ENCODE measurements at places on chromosomes 3 and 15.

- peak; percentile 72 for DNase-seq
Measured at GRCh38 chr3:52280050-52280461, 1.6 kb upstream of the WDR82 start.

DNA sequence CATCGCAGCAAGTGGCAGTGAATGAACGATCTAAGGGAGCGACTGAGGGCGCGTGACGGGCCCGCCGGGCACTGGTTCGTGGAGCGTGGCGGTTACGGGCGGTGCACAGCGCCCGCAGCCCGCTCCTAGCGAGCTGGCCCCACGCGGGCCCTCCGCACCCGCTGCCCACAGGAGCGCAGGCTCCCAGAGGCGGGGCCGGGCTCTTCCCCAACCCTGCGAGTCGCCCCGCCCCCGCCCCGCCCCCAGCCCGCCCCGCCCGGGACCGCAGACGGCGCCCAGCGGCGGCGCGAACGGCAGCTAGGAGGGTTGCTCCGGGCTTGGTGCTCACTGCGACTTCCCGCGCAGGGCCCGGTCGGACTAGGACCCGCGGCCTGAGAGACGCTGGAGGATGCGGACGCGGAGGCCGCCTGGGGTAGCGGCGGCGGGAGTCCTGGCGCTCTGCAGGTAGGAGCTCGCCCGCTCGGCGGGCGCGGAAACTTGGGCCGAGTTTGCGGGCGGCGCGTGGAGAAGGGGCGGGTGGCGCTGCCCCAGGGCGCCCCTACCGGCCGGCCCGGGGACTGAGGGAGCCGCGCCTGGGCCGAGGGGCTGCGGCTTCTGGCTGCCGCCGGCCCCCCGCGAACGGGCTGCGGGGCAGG is at the start of gene C15orf39:
Gene C15orf39 (plus strand): TSS at position 267 of the 635 bp plus-strand sequence. CDS start 4,167 bp downstream, outside the sequence.
- no peak for DNase-seq

- no peak for DNase-seq
Measured at GRCh38 chr3:188218603-188219002, 64.6 kb downstream of the LPP start.

DNA sequence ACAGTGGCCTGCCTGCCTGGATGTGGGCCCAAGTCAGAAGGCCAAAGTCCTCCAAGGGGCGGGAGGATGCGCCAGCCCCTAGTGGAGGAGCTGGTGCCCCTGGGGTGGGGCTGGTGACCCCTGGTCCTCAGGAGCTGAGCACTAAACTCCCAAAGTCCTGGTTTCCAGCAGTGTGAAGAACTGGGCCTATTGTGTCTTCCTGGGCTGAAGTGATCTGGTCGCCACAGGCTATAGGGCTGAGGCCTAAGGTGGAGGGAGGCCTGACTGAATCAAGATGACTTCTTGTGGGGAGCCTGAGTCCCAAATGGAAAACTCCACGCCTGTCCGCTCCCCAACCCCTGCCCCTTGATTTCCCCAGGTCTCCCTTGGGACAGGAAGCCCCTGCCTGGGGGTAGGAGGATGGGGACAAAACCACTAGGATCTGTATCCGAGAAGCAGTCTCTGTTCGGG is 753 bp upstream of the FES start:
- DNase-seq, result no peak

GRCh38 chr3:52232279-52233107 is 6.5 kb downstream of the TWF2 start:
- DNase-seq, result no peak

DNA sequence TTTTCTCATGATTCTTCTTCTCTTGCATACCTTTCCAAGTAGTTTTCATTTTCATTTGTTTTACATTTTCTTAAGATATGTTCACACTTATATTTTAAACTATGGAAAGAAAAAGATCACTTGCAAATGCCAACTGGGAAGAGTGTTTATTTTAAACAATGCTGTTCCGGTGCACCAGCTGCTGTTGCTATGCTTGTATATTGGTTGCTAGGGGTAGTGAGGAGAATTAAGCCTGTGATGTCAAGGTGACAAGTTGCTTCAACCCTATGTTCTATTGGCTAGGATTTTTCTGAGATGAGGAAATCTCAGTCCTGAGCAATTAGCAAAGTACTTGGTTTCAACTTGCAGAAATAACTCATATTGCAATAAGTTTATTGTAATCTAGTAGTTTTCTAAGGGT is 500.1 kb downstream of the MFSD1 start:
- no peak for DNase-seq

- no peak for DNase-seq
Measured at GRCh38 chr3:143276592-143276991, 157.0 kb downstream of the CHST2 start.

GRCh38 chr3:111712294-111713167 is 117.4 kb upstream of the ZBED2 start:
- no peak for DNase-seq

GRCh38 chr3:197811343-197811742 is 20.3 kb downstream of the LRCH3 start:
- no peak for DNase-seq

DNA sequence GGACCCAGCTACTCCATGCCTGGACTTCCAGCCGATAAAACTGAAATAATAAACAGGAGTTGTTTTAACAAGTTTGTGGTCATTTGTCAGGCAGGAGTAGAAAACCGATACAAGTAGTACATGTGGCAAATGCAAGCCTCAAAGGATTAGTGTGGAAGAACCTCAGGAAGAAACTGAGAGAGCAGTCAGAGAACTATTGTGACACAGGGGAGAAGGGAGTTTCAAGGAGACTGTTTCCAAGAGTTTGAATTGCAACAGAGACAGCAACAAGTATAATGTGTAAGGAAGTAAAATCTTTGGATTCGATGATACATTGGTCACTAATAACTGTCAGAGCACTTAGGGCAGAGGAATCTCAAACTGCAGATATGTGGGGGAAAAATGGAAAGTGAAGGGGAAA is 450.6 kb upstream of the ARHGEF26 start:
- no peak for DNase-seq

DNA sequence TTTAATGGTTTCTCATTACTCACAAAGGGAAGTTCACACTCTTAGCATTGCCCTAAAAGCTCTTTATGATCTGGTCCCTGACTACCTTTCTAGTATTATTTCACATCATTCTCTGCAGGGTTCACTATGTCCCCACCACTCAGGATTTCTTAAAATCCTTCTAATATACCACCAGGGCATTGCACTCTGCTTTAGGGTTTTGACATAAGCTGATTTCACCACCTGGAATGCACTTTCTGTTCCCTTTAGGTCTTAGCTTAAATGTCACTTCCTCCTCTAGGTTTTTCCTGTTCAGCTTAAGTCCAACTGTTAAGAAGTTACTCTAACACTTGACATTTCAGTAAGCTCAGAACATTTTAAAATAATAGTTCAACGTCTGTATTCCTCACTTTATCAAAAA is 81.7 kb downstream of the HCN4 start:
- DNase-seq, result no peak

DNA sequence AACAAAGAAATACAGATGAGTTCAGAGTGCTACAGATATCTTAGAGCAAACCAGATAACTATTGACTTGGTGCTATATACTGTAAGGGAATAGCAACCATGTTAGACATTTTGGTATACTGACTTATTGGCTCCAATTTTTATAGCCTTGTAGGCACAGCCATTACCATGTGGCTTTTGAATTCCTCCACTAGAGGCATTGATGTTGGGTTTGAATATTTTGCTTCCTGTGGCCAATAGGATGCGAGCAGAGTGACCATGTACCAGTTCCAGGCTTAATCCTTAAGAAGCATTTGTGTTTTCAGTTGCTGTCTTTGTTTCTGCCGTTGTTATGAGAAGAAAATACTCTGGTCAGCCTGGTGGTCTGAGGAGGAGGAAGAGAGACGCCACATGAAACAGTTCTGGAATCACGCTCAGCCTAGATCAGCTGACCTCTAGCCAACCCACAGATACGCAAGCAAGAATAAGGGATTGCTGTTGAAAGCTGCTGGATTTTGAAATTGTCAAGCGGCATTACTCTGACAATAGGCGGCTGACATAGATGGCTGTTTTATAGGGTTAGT is 109.4 kb upstream of the TNIK start:
- no peak for DNase-seq

- DNase-seq, result no peak
Measured at GRCh38 chr15:72781631-72782030, 1.9 kb downstream of the ADPGK start.

- no peak for DNase-seq
Measured at GRCh38 chr15:101105059-101105891, 146.6 kb downstream of the CHSY1 start.

- DNase-seq, result no peak
Measured at GRCh38 chr3:74067296-74067695, 442.6 kb upstream of the PDZRN3 start.

GRCh38 chr3:94001191-94001590 is 21.2 kb downstream of the ARL13B start:
- DNase-seq, result no peak

DNA sequence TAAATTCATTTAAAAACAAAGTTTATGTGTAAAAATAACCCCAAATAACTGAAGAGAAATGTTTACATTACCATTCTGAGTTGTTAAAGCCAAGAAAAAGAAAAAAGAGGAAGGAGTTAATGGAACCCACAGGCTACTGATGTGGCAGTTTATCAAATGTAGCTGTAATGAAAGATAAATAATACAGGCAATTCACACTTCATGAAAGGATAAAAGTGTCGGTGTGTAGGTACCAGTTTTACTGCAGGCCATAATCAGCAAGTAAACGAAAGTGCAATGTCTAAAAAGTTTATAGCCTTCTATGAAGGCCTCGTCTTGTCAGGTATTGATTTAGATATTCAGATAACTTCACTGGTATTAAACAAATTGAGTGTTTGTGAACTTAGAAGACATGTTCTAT is 164.6 kb downstream of the DPH6 start:
- DNase-seq, result no peak

GRCh38 chr15:44801364-44801763 is 65.0 kb downstream of the TRIM69 start:
- no peak for DNase-seq

DNA sequence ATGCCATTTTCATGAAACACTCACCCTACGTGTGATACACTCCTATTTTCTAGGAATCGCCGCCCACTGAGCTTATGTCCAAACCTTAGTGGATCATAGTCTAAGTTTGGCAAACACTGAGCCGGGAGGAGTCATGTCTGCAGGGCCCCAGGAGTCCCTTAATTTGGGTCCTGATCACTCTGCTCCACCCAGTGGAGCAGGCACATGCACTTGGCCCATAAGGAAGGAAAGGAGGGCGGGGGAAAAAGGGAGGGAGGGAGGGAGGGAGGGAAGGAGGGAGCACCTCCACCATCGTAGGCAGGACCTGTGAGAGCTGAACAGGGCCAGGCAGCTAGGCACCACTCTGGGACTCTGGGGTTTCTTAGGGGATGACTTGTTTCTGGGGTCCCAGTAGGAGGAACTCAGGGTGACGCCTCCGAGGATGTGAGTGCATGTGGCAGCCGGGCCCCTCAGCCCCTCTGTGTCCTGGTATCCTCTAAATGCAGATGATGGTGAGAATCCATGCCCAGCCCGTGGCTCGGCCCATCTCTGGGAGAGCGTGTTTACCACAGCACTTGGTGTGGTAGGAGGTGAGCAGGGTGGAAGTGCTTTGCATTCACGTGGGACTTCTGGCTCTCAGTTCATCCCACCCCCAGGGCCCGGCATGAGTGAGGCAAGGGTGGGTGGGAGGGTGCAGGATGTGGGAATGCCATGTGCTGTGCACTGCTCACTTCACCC is 109.4 kb downstream of the KLF13 start:
- no peak for DNase-seq

- peak; percentile 47 for DNase-seq
Measured at GRCh38 chr3:5122741-5123706, 932 bp downstream of the ARL8B start.

DNA sequence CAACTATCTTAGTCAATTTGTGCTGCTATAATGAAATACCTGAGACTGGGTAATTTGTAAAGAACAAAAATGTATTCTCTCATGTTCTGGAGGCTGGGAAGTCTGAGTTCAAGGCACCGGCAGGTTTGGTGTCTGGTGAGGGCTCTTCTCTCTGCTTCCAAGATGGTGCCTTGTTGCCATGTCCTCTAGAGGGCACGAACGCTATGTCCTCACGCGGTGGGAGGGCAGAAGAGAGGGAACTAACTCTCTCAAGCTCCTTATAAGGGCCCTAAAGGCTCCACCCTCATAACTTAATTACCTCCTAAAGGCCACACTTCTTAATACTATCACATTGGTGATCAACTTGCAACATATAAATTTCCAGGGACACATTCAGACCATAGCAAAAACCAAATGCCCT is 108.4 kb downstream of the ADAMTSL3 start:
- no peak for DNase-seq

GRCh38 chr3:186340204-186340603 is 21.8 kb downstream of the DGKG start:
- DNase-seq, result no peak

GRCh38 chr3:134387293-134387692 is 13.0 kb upstream of the AMOTL2 start:
- DNase-seq, result no peak

- no peak for DNase-seq
Measured at GRCh38 chr3:56885879-56886278, 84.1 kb upstream of the ARHGEF3 start.

- no peak for DNase-seq
Measured at GRCh38 chr3:121979246-121979645, 42.8 kb downstream of the ILDR1 start.

DNA sequence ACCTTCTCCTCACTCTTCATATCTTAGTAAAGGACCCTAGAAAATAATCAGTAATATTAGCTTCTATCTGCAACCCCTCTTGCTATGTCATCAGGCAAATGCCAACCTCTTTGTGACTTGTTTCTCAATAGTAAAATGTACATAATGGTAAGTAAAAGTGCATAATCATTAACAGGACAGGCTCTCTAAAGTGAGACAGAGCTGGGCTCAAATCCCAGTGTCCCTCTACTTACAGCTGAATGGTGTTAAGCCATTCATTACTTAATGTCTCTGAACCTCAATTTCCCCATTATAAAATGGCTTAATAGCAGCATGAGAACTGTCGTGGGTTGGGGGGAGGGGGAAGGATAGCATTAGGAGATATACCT is 62.6 kb upstream of the ATP11B start:
- DNase-seq, result no peak

DNA sequence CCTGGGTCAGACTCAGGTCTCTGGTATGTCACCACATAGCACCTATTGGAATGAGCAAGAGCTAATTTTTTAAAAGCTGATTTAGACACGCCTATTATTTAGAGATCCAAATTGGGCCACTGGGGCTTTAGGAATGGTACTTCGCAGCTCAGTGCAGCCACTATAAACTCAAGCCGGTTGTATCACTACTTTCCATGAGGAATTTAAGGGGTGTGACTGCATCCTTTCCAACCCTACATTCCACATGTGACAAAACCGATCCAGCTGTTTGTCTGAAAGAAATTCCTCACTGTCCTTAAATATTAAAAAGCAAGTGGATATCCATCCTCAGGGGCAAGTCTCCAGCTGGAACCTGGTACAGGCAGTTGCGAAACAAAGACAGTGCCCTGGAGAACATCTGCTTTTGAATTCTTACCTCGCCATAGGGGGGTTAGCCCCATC is 12.8 kb downstream of the VGLL3 start:
- no peak for DNase-seq

- DNase-seq, result no peak
Measured at GRCh38 chr3:159711560-159712333, 276.9 kb upstream of the IL12A start.

- no peak for DNase-seq
Measured at GRCh38 chr3:74611206-74611605, 3.3 kb downstream of the CNTN3 start.

Measured in NCI-H2029 treated with DMSO at 0.1 percent for 48 hours (cell line).